ENCODE measurements at places on chromosomes 6 and 20.

GRCh38 chr20:52746190-52746589 is 226.0 kb upstream of the TSHZ2 start:
- DNase-seq: no peak

DNA sequence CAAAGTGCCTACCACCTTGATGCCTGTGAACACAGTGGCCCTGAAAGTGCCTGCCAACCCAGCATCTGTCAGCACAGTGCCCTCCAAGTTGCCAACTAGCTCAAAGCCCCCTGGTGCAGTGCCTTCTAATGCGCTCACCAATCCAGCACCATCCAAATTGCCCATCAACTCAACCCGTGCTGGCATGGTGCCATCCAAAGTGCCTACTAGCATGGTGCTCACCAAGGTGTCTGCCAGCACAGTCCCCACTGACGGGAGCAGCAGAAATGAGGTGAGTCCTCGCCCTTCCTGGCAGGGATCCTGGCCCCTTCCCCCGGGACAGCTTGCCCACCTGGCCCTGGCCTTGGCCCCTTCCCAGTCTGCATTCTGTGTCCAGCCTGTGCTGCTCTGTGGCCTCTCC is 17.9 kb downstream of the MAVS start:
- DNase-seq: no peak

GRCh38 chr6:130409418-130410100 is 43.7 kb downstream of the TMEM200A start:
- DNase-seq: no peak

DNA sequence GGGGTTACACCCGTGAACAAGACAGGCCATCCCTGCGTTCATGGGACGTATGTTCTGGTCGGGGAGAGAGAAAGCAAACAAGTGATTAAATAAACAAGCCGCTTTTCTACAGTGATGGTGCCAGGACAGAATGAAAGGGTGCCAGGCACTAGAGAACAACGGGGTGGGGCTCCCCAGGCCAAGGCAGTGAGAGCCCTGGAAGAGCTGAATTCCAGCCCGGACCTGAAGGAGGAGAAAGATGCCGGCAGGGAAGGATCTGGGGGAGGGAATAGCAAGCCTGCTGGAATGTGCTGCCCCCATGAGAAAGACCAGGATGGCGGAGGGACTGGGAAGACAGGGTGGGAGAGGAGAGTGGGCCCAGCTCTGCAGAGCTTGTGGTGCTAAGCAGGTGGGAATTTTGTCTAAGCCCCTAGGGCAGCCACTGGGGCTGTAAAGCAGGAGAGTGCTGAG is 7.5 kb downstream of the SNAI1 start:
- no peak for DNase-seq

DNA sequence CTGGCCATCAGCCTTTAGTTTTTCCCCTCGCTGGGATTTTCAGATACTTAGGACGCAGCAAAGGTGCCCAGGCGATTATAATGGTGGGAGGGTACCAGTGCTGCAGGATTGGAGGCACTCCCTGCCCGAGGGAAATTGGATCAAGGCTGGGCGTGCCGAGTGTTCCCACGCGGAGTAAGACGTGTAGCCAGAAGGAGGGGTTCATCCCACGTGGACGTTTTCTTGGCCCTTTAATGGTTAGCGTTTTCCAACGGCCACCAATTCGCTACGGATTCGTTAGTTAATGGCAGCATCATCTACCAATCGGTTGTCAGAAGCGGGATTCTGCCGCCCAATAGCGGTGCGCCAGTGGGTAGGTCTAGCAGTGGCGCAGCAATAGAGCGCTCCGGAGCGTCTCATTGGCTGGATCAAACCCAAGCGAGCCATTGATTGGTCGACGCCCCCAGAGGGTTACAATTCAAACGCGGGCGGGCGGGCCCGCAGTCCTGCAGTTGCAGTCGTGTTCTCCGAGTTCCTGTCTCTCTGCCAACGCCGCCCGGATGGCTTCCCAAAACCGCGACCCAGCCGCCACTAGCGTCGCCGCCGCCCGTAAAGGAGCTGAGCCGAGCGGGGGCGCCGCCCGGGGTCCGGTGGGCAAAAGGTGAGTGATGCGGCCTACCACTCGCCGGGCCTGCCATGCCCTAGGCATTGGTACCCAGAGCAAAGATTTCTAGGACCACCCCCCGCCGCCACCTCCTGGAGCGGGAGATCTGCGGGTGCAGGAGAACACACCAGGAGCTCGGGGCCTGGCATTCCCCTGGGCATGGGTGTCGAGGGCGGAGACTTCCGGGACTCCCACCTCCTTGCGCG is at the start of gene UBE2C:
UBE2C (plus strand) TSS at position 488 of the 849 bp plus-strand sequence; CDS start at position 540, 52 bp downstream.
- peak; percentile 87 for DNase-seq

GRCh38 chr6:169999367-169999766 is 247.9 kb downstream of the ERMARD start:
- no peak for DNase-seq

- DNase-seq: no peak
Measured at GRCh38 chr6:99432877-99433276, 7.8 kb upstream of the PNISR start.

DNA sequence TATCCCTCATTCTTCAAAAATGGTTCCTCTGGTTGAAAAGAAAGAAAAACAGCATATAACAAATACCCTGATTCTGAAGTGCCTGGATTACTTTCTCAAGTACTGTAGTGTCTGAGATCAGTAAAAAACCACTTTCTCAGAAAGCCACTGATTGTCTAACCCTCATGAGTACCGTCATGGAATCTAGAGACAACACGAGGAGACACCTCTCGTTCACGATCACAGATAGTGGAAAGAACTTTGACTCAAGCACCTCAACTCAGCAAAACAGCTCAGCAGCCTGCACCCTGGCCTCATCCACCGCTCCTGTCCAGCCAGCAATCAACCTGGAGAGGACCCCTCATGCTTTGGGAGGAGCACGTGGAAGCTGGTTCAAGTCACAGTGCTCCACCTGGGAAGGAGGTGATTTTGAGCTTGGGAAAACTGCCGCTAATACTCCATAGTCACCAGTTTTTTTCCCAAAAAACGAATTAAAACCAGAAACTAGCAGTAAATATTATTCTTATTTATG is 1.0 kb downstream of the SCML4 start:
- no peak for DNase-seq

DNA sequence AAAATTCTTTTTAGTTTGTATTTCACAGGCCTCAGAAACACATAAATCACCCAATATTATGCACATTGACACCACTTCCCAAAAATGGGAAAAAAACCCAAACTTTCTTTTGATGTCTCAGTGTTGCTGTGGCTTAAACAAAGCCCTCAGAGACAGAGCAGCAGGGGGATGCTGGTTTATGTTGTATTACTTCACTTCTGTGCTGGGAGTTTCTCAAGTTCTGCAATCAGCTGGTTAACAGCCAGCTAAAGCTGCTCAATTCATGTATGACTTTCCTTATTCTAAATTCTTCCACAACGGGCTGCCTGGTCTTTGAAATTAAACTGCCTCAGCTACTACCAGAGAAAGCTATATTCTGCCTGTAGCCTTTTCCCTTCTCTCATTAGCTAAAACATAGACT is 5.6 kb downstream of the FILIP1 start:
- DNase-seq: no peak

DNA sequence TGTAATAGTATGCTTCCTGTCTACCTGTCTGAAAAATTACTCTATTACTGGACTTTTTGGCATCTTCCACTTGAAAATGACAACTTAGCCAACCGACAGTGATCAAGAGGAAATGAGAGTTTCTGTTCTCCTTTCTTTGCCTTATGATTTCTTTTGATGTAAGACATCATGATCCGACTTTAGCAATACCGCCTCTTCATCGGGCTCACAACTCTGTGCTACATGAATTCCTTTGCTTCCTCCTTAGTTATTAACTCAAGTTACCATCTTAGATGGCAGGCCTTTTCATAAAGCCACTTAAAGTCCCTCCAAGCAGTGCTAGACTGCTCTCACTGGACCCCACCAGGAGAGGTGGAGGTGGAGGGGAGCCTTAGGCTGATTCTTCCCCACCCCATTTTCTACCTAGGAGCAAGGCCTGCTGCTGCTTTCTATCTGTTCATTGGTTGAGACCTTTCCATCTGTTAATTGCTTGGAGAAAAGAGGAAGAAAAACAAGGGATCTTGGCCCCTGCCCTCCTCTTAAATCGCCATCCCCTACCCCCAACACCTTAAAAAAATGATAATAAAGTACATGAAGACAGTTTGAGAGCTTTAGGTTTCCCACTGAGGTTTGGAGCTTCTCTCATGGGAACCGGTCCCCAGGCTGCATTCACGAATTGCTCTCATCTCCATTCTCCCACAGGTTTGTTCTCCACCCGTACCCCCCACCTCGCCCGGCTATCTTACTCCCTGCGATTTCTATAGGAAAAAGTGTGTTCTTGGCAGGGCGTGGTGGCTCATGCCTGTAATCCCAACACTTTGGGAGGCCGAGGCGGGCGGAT is 21.6 kb upstream of the MCM3 start:
- DNase-seq: no peak

All from stimulated activated CD8-positive, alpha-beta memory T cell treated with anti-CD3 and anti-CD28 coated beads, Interleukin-7, amount 100 ng/mL, for 24 hours (primary cell).